ENCODE measurements at places on chromosomes 1 and 21.

GRCh38 chr1:113981962-113982931 lies 3.0 kb downstream of the OLFML3 start:
- DNase-seq: no peak

DNA sequence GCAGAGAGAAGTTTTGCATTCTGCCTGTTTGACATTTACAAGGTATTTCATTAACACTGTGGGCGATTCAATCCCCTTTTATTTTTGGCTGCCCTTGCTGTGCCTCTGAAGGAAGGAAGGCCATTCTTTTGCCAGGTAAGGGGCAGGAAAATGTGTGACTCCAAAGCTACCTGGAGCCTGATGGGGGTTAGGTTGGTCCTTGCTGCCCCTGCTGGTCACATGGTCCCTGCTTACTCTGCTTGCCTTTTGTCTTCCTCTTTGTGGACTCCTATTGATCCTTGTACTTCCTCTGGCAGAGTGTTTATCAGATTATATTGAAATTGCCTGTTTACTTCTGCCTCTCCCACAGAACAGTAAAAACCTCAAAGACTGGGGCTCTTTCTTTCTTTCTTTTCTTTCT lies 65.7 kb downstream of the ST6GALNAC3 start:
- DNase-seq: no peak

GRCh38 chr1:47713333-47713953 lies 275.6 kb downstream of the FOXD2 start:
- DNase-seq: no peak

GRCh38 chr1:21307210-21307609 lies 16.9 kb upstream of the ECE1 start:
- no peak for DNase-seq

DNA sequence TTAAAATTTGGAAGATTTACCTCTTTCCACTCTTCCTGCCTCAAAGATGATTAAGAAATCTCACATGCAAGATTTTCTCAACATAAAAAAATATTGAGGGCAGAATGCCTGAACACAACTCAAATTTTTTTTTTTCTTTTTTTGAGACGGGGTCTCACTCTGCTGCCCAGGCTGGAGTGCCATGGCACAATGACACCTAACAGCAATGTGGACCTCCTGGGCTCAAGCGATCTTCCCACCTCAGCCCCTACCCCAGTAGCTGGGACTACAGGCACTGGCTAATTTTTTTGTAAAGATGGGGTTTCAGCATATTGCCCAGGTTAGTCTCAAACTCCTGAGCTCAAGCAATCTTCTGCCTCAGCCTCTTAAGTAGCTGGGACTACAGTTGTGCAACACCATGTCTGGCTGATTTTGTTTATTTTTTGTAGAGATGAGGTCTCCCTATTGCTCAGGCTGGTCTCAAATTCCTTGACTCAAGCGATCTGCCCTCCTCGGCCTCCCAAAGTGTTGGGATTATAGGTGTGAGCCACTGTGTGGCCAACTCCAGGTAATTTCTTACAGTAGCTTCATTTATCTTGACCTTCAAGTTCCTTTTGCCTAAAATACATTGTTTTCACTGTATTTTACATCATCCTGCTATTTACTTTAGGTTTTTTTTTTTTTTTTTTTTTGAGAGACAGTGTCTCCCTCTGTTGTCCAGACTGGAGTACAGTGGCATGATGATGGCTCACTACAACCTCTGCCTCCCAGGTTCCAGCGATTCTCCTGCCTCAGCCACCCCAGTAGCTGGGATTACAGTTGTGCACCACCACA lies 10.4 kb downstream of the NUCKS1 start:
- no peak for DNase-seq

DNA sequence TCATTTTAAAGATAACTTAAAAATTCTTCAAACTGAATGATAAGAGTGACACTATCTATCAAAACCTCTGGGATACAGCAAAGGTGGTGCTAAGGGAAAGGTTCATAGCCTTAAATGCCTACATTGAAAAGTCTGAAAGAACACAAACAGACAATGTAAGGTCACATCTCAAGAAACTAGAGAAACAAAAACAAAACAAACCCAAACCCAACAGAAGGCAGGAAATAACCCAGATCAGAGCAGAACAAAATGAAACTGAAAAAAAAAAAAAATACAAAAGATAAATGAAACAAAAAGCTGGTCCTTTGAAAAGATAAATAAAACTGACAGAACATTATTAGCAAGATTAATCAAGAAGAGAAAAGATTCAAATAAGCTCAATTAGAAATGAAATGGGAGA lies 6.8 kb downstream of the ODF2L start:
- no peak for DNase-seq

DNA sequence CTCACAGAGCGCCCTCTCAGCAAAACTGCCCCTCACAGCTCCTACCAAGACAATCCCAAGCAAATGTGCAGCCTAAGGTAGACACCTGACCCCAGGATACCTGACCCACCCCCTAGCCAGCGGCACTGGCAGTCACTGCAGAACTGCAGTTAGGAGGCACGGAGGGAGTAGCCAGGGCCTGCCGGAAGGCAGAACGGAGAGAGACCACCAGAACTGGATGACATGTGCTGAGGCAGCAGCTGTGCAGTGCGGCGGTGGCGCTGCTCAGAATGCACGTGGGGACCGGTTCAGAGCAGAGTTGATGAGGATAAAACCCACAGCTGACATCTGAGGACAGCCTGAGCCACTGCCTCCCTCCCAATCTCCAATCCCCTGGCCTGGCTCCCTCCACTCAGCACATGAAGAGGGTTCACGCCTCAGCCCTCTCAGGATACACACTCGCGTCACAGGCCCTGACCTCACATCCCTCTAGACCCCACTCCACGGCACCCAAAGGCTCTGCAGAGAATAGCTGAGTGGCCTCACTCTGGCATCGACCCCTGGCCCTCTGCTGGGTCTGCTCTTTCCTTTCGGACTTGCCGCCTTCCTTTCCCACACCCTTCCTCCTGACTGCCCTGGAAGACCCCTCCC lies 29.6 kb downstream of the UBE2G2 start:
- DNase-seq: no peak

DNA sequence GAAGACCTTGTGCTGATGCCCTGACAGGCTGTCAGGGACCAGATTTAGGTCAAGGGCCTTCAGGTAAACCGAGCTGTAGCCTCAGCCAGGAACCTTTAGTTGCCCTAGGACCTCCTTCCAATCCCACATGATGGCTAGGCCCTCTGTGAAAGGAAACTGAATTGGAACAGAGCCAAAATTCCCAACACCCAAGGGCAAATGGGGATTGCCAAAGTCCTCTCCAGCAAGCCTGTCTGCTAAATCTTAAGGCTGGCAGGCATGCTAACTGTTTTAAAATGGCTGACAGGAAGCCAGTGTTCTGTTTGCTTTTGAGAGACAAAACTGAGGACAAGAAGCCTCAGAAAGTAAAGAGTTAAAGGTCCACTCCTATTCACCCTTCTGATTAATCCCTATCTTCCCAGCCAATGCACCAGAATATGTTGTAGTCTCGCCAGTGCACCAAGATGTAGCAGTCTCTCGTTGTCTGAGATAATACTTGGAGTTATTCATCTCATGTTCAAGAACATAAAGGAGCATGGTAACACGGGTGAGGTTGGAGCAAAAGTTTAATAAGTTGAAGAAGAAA lies 35.1 kb downstream of the MSTO1 start:
- no peak for DNase-seq

- no peak for DNase-seq
Measured at GRCh38 chr1:236052232-236052993, 12.5 kb downstream of the NID1 start.

GRCh38 chr21:41753006-41753898 lies 13.6 kb downstream of the RIPK4 start:
- DNase-seq: no peak

DNA sequence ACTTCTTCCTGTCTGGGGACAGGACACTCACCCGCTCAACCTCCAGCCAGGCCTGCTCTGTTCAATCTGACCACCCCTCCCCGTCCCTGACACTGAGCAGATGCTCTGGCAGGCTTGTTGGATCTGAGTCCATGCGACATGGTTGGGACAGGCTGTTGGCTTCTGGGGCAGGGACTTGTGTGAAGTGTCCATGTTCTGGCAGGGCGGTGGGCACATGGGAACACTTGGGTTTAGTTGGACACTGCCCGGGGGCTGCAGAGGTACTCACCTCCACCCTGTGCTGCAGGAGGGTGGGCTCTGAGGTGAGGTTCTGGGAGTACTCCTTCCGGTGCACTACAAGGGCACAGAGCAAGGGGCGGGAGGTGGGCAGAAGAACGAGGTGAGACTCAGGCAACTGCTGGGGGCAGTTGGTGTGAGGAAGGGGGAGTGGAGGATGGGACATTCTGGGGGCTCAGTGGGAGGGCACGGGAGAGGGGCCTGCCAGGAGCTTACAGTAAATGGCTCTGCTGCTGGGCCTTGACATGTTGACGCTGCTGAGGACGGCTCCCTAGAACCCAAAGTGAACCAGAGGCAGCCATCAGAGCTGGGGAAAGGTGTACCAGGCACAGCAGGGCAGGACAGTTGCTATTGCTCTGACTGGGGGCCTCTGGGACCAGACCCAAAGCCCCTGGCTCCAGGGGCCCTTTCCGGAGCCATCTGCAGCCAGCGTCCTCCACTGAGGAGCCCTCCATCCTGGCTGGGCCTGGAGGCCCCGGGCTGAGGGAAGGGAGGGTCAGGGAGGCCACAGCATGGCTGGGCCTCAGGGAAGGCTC lies 2.3 kb downstream of the EPS8L3 start:
- DNase-seq: no peak

DNA sequence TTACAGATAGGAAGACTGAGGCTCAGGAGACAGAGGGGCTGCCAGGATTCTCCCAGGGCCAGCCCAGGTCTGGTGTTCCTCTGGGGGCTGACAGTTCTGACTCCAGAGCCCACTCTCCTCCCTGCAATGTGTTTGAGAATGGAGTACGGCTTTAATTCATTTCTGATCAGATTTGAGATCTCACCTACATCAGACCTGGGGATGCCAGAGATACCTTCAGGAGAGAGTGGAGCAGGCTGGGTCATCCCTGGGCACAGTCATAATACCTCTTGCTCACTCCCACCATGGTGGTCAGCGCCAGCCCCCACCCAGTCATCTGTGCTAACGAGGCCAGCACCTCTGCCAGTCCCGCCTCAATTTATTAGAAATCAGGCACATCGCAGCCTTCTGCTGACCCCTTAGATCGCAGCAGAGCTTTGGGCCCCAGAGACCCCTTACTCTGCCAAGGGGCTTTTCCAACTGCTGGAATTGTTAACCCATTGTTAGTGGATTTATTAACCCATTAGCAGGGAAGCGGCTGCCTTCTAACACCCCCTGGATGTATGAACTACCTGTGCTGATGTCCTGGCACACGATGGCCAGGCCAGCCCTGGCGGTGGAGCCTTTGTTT lies 352.1 kb downstream of the MATN1 start:
- no peak for DNase-seq

All from activated gamma-delta T cell (primary cell).